Uterus (tissue), 4 donors: ENCODE measurements at places on chromosomes 13 and 19. TPM values are rescaled to one million over a fixed set of nuclear protein-coding genes. Genes with fewer than 3 reads are reported as not detected.

Gene KASH5
- 0.55 TPM for total RNA-seq

Gene ZSCAN4
- not detected for total RNA-seq

DNA sequence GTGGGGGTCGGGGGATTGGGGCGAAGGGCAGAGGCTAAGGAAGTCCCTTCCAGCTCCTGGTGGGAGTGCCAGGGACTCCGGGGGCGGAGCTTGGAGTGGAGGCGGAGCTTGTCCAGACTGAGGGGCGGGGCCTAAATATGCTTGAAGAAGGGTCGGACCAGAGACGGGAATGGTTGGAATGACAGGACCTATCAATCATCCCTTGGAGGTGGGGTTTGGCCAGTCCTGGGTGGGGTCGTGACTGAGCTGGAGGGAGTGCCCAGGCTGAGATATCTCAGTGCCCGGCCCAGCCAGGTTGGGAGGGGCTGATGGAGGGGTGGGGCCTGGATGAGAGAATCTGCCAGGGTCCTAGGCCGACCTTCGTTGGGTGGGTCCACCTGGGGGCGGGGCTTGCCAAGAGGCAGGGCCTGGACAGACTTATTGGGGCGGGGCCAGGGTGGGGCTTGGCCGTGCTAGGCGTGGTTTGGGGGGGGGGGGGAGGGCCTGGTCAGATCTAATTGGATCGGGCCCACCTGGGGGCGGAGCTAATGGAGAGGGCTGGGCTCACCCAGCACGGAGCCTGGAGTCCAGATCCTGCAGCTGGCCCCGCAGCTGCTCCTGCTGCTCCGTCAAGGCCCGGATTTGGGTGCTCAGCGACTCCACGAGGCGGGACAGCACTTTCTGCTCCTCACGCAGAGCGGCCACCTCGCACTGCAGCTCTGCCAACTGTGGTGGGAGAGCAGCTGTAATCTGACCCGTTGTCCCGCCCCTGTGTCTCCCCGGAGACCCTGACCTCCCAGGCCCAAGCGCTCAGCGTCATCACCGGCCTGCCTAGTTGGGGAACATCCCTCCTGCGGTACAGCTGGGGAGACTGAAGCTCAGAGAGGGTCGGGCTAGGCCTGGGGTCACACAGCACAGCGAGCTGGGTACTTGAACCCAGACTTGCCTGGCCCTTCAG, 2.6 kb upstream of the WIZ start:
- H3K27ac ChIP-seq: peak overlapping the region; percentile 74
- peaks cover 14% of the 10 kb centered on the region for H3K27me3 ChIP-seq

Gene WDR87
- total RNA-seq: not detected

Gene ATP1A3
- not detected for total RNA-seq
